Pons (tissue), 1 donor: ENCODE measurements at places on chromosomes 11 and 22.
A peak's percentile ranks its signal among the peaks of the same experiment; 100 is the strongest.

DNA sequence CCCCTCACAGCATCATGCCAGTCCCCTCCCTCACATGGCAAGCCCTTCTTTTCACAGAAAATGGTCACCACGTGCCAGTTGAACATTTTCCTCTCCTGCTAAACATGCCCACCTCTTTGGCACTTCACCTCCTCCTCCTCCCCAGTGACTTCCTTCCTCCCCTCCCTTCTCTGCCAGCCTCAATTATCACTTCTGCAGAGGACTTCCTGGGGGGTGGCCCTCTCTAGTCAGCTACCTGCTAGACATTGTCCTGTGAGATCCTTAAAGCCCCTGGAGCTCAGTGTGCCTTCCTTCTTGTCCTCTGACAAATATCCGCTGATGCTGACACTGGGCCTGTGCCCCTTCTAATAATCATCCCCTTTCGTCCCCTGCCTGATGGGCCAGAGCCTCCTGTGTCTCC is 43.2 kb upstream of the E2F8 start:
- DNase-seq: no peak

GRCh38 chr11:119976805-119977560 is 160.9 kb downstream of the TRIM29 start:
- DNase-seq: peak; percentile 81

DNA sequence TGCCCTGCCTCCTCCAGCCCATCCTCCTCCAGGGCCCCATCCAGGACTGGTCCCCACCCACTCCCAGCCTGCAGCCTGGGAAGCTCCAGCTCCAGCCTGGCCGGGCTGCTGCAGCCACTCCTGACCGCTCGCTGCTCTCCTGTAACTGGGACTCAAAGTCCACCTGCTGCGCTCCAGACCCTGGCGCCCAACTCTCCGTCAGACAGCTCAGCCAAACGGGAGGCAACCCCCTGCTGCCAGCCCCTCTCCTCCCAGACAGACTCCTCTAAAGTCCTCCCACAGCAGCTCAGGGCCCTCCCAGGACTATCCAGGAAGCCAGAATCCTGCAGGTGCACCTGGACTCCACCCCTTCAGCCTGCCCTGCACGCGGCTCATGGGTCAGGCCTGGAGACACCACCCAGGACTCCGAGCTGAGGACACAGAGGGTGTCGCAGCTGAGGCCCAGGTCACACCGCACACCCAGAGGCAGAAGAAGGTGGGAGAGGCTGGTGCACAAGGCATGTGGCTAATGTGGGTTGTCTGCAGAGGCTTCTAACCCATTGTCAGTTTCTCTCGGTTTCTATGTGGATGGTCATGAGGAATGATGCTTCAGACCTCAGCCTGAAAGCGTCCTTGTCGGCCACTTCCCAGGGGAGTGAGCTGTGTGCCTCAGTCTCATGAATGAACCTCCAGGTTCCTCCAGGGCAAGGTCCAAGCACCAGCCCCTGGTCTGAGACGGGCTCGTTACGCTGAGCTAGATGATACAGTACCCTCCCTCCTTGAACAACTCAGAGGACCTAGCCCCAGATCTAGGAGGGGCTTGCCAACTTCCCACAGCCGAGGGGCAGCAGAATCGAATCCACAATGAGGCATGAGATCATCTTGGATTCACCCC is 1514.8 kb downstream of the TBC1D22A start:
- no peak for DNase-seq

- no peak for DNase-seq
Measured at GRCh38 chr11:48123934-48124755, 92.5 kb upstream of the OR4B1 start.

DNA sequence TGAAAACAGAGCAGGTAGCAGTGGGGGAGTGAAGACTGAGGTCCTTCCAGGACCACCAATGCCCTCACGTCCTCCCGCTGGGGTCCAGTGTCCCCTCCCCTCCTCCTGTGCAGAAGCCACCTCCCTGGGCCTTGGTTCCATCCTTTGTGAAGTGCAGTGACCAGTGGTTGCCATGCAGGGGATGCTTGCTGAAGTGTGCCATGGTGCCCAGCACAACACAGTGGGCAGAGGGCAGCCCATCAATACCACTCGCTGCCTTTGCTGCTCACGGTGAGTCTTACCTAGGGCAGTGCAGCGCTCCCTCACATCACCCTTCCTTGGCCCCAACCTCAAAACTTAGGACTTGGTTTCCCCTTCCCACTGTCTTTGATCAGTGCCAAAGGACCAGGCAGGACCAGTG is 12.9 kb downstream of the MYEOV start:
- DNase-seq: no peak

GRCh38 chr22:27557286-27558008 is 244.1 kb downstream of the MN1 start:
- no peak for DNase-seq

GRCh38 chr11:128283451-128283850 is 303.9 kb downstream of the ETS1 start:
- no peak for DNase-seq

GRCh38 chr22:44202261-44202789 is 21.6 kb downstream of the PARVG start:
- no peak for DNase-seq

- DNase-seq: peak; percentile 25
Measured at GRCh38 chr11:33936725-33937604, 45.1 kb upstream of the LMO2 start.

- peak; percentile 18 for DNase-seq
Measured at GRCh38 chr11:32829157-32829679, 509 bp upstream of the PRRG4 start.

DNA sequence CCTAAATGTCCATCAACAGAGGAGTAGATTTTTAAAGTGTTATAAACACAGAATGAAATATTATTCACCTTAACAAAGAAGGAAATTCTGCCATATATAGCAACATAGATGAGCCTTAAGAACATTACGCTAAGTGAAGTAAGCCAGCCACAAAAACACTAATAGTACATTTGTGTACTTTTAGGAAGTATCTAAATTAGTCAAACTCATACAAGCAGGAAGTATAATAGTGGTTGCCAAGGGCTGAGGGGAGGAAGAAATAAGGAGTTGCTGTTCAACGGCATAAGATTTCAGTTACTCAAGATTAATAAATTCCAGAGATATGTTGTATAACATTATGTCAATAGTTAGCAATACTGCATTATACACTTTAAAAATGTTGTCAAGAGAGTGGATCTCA is 181.7 kb upstream of the ZC3H12C start:
- no peak for DNase-seq
